ENCODE measurements at places on chromosomes 5 and 9.

DNA sequence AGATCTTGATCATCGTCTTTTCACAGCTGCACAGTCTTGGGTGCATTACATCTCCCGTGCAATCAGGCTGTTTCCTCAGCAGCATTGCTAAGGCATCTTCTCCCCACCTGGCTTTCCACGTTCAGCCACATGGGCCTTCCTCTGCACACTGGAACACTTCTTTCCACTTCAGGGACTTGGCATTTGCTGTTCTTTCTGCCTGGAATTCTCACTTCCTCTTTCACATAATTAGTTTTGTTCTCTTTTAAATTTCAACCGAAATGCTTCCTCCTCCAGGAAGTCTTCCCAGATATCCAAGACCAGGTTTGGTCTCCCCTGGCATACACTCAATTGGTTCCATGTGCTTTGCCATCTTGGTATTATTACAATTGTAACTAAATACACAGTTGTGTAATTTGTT, 43.8 kb downstream of the WHRN start:
- no peak for DNase-seq

DNA sequence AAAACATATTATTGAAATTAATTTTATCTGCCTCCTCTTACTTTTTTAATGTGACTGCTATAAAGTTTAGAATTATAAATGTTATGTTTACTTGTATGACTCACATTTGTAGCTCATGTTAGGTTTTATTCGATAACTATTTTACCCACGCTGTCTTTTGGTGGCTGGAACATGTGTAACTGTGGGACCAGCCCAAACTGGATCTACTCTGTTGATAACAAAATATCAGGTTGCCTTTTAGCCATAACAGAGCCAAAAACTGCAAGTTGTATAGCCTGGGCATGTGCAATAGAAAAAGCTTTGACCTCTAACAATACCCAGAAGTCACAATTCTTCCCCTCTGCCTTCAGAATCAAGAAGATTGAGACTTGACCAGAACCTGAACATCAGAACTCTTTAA, 356.5 kb downstream of the PRELID2 start:
- DNase-seq: no peak

DNA sequence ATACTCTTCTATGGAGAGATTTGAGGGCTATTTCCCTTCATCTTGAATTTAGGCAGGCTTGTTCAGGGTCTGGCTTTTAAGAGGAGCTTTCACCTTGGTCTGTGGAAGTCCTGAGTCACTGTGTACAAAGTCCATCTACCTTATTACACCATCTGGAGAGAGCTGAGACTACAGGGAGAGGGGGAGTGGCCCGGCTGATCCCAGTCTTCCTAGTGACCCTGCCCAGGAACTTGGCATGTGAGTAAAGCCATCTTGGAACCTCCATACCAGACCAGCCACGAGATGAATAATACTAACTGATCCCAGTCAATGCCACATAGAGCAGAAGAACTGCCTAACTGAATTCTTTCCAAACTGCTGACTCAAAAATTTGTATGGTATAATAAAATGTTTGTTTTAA, 8.4 kb upstream of the IL6ST start:
- DNase-seq: no peak

- DNase-seq: no peak
Observed at GRCh38 chr5:10885026-10885425, 124.0 kb upstream of the DAP start.

Data from AML-193 (cell line).